ENCODE measurements at places on chromosomes 2 and 18.

GRCh38 chr18:23141104-23141999, 6.1 kb downstream of the CABLES1 start:
- no peak for DNase-seq

GRCh38 chr18:9535430-9535991, 60.2 kb downstream of the RALBP1 start:
- no peak for DNase-seq

- no peak for DNase-seq
Observed at GRCh38 chr2:36886664-36887063, 79.7 kb downstream of the STRN start.

DNA sequence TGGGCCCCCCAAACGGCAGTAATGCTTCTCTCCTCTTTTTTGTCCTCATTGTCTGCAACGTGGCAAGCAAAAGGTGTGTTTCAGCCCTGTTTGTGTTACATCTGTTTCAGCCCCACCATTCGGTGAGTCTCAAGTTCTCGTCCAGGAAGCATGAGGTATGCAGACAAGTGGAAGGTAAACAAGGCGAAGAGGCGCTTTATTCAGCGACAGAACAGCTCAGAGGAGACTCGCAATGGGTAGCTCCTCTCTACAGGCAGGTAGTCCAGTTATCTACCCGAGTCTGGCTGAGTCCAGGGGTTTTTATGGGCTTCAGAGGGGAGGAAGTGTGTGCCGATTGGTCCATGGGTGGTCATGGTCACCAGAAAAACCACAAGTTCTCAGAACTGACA, 733.4 kb upstream of the CDH7 start:
- no peak for DNase-seq

GRCh38 chr2:110994250-110994961, 126.3 kb upstream of the BCL2L11 start:
- DNase-seq, result no peak

- no peak for DNase-seq
Observed at GRCh38 chr2:237149425-237149824, 63.7 kb downstream of the COPS8 start.

- no peak for DNase-seq
Observed at GRCh38 chr18:57900906-57901435, 97.9 kb upstream of the ATP8B1 start.

GRCh38 chr18:23324861-23325260, 128.2 kb upstream of the RIOK3 start:
- no peak for DNase-seq

DNA sequence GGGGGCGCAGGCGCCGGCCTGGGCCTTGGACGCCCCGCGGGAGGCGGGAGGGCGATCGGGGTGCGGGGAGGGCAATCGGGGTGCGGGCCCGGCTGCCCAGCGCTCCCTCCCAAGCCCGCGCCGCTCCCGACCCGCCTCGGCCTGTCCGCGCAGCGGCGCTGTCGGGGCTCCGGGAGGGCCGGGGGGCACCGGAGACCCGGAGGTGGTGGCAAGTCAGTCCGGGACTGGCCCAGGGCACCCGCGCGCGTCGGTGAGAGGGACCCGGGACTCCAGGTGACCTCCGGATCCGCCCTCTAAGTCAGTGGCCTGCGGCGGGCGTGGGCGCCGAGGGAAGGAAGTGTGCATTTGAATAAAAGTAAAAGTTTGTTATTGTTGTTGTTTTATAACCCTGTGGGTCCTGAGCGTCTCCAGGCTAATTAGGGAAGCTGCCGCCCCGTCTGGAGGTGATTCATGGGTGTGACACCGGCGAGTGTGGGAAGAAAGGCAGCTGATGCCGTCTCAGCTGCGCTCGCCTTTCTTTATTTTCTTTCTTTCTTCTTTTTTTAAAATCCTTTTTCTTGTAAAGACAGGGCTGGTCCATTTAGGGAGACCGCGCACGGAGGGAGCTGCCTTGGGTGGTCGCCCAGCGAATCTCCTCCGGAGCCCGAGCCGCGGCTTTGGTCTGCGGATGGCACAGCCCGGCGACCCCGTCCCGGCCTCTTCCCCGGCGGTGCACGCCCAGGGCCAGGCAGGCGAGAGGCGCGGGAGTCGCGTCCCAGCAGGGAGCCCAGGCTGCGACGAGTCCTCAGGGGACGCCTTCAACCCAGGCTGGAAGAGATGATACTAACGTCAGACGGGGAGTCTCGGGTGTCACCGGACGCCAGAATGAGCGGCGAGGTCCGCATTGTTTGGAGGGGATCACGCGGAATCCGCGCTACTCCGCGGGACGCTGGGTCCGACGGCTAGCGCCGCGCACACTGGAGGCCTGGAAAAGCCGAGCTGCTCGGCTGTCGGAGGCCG, 627 bp upstream of the CRACDL start:
- no peak for DNase-seq

DNA sequence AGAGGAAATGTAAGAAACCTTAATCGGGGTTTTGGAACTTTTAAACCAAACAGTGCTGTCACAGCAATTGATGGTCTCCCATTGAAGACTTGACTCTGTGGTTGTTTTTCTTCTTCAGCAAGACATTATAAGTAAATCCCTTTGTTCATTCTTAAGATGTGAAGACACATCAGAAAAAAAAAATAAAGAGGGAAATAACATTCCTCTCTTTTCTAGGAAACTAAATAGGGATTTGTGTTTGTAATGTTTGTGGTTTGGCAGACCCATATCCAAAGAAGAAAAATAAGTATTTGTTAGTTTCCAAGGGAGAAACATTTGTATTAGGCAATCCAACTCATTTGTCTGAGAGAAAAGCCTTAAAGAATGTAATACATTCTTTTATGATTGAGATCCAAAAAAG, 359.9 kb downstream of the DSC3 start:
- no peak for DNase-seq

DNA sequence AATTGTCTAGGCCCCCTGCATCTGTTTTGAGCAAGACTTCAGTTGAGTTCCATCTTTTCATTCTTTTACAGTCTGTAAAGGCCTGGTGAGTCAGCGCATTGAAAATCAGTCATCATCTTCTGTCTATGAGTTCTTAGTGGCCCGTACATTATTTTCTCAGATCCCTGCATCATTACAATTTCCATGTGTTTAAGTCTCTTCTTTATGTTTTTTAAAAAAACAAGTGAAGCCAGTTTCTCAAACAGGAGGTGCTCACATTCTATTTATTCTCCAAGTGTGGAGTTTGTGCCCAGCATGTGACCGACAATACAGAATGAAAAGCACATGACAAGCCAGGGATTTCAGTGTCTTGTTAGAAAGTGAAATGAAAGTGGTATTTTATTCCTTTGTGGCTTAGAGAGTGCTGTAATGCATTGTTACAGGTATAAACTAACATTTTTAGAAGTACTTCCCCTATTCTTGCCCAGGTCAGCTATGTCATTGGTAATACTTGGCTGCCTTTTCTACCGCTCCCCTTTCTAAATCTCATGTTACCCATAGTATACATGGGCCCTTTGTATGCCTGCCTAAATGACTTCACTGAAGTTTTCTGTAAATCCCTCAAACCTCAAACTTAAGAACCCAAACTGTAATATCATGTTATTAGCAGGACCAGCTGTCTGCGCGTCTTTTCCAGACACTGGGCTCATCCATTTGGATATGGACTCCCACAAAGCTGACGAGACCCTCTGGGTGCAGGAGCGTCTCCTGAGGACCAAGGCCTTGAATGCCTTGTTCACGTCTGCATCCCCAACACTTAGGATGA, 67.6 kb downstream of the FEZ2 start:
- no peak for DNase-seq

GRCh38 chr18:58375051-58375450, 253.8 kb downstream of the ALPK2 start:
- no peak for DNase-seq

DNA sequence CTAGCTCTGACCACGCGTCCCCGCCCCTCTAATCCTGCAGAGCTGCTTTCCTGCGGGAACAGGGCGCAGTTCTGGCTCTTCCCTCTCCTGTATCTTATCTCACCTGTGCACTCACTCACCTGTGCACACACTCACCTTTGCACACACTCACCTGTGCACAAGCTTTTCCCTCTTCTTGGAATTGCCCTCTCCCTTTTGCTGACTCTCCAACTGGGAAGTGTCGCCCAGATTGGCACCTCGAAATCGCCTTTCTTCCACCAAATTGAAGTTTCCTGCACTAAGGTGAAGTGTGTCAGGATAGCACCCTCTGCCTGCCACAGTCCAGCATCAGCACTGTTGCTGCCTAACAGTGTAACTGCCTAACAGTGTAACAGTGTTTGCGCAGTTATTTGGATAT, 566 bp upstream of the CMPK2 start:
- DNase-seq, result no peak

DNA sequence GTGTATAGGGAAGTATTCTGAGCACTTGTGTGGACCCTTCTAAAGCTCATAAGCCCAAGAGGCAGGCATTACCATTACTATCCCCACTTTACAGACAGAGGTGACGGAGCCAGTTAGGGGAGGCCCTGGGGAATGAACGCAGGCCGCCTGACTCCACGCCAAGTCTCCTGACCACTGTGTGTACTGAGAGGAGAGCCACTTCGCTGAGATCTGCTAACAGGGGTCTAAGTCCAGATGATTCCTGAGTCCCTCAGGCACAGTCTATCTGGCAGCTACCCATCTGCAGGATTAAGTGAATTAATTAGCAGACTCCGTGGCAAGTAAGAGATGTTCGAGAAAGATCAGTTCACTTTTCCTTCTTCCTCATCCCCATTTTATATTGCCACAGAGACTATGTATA, 13.7 kb downstream of the CYB5A start:
- DNase-seq, result no peak

GRCh38 chr2:24050041-24050979, 769 bp downstream of the FKBP1B start:
- DNase-seq, result no peak

DNA sequence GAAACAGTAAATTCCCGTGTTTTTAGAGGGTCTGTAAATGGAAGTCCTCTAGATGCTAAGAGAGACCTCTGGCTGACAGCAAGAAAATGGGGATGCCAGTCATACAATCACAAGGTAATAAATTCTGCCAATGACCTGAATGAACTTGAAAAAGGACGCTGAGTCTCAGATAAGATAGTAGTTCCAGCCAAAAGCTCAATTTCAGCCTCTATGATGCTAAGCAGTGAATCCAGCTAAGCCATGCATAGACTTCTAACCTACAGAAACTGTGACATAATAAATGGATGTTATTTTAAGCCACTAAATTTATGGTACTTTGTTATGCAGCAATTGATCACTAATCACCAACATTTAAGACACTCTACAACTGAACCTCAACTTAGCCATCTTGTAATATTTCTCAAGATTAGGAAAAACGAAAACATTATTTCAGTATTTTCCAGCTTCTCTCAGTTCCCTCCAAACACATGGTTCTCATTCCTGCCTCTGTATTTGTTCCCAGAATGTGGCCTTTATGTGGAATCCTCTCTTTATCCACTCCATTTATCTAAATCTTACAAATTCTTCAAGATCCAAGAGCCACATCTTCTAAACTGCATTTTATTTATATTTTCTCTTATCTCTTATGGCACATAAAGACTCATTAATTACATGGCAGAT, 331.1 kb downstream of the GULP1 start:
- no peak for DNase-seq

DNA sequence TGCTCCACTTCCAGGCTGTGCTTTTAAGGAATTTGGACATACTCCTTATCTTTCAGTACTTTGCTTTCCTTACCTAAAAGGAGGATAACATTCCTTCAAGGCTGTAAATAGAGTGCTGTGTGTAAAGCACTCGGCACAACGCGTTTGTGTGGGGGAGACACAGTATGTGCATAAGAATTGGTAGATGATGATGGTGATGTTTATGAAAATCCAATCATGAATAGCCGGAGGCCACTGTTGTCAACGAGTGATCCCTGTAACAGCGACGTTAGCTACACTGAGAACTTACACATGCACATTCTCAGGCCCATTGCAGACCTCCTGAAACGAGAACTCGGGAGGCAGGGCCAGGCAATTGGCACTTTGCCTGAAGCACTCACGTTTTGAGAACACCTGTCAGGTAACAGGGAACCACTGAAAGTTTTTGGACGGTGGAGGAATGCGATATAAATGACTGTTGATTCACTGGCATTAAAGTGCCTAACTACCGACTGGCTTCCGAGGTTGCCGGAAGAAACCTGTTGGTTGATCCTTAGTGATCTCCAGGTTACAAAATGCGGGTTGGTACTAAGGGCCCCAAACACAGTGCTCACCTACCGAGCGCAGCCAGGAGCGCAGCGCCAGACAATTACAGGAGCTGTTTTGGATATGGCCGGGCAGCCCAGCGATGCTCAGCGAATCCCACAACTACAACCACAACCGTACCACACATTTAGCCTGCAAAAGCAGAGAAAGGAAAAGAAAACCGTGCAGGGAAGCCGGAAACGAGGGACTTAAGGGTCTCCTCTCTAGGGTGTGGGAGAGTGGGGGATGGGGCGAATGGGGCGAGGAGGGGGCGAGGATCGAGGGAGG, 1.0 kb upstream of the MAP4K4 start:
- no peak for DNase-seq

- DNase-seq, result no peak
Observed at GRCh38 chr2:97728091-97728731, 14.8 kb downstream of the ZAP70 start.

DNA sequence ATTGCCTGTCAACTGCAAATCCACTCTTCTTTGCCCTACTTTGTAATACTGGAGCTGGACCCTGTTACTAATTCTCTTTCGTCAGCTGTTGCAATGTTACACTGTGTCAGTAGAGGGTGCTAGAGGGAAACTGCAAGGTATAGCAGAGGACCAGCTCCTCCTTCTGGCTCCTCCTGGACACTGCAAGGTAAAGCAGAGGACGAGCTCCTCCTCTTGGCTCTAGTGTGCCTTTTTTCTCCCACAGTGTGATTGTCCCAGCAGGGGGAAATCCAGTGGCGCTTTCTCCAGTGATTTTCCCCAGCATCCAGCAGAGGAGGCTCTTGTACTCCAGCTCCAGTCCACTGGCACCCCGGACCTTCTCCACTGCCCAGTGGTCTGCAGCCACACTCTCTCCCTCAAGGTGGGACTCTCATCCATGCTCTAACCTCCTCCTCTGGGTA, 95.6 kb downstream of the CAPN13 start:
- DNase-seq, result peak; percentile 73

GRCh38 chr2:13524492-13524891, 807.8 kb downstream of the TRIB2 start:
- no peak for DNase-seq

DNA sequence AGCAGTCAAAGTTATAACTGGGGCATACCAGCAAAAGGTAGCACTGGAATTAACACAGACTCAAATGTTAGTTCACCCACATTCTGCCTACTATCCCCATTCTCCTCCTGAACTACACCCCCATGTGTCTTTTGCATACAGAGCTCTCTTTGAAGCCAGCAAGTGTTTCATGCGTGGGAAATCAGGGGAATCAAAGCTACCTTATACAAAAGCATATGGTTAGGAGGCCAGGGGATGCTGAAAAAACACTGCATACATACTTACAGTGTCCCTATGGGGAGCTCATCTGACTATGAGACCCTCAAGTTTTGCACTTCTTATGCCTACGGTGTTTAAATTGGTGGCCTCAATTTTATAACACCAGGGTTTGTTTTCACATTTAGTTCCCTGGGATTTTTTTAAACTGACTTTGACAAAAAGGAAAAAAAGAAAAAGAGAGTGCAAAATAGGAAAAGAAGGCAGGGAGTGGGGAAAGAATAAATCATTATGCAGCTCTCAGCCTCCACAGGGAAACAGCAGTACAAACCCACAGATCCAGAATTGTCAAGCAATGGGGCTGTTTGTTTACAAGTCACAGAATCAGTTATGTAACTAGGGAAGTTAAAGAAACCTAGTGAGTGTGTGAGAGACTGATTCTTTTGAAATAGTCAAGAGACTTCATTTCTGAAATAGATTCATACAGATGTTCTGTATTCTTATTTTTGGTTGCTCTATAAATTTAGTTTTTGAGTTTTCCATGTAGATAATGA, 20.1 kb upstream of the PPP3R1 start:
- DNase-seq, result no peak
